GM12878 (cell line): ENCODE measurements at places on chromosomes 13 and 19.

DNA sequence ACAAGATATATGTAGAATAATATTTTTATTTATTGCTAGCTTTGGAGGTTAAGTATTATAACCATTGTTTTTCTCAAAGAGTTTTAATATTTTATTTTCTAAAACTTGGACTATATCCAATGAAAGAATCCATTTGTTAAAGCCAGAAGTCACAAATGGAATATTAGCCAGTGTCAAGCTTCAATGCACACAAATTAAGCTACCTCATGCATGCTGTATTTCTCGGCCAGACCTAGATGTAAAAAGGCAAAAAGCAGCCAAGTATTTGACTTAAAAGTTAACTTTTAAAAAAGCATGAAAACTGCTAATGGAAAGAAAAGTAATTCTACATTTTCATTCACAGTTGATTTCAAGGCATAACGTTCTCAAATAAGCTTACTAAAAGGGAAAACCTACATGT lies 160.0 kb upstream of the ATXN8OS start:
- no peak for DNase-seq

GRCh38 chr13:73988461-73988860 lies 145.7 kb downstream of the KLF12 start:
- no peak for DNase-seq

- DNase-seq, result no peak
Measured at GRCh38 chr19:23101241-23101640, 15.6 kb upstream of the ZNF730 start.

GRCh38 chr19:39186391-39186790 lies 10.4 kb upstream of the NCCRP1 start:
- no peak for DNase-seq

DNA sequence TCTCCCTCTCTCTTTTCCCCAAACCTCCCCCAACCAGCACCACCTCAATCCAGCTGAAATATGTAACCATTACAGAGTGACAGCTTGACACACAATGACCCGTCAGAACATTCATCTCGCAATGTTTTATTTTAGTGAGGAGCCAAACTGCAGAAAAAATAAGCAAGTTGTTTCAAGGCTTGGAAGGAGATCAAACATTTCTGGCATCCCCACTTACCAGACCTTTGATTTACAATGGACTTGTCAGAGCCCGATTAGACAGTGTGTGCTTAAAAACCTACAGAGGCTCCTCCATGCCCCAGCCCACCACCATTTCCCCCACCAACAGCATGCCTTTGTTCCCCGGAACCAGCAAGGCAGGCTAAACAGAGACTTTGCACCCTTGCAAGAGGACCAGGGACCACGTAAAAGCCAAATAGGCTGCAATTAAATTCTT lies 382.8 kb upstream of the ZNF507 start:
- DNase-seq, result no peak

GRCh38 chr13:35892837-35893814 lies 238.1 kb downstream of the DCLK1 start:
- DNase-seq, result no peak

DNA sequence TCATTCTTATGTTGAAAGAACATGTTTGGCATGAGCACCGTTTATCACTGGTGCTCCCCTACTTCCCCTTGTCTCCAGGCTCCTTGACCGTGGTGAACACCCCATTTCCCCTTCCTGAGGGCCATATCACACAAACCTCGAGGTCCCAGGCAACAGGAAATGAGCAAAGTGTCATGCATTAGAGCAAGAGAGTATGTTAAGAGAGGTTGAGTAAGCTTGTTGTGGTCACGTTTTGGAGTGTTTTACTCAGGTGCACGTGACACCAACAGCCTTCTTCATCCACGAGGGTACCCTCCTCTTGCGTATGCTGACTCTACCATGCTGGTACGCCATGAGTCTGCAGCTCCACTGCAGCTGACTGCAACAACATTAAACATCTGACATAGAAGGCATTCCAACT lies 482.2 kb upstream of the NBEA start:
- DNase-seq, result no peak

- no peak for DNase-seq
Measured at GRCh38 chr13:28671126-28671792, 12.3 kb downstream of the POMP start.

- DNase-seq, result no peak
Measured at GRCh38 chr13:25961294-25961693, 90.5 kb downstream of the SHISA2 start.

DNA sequence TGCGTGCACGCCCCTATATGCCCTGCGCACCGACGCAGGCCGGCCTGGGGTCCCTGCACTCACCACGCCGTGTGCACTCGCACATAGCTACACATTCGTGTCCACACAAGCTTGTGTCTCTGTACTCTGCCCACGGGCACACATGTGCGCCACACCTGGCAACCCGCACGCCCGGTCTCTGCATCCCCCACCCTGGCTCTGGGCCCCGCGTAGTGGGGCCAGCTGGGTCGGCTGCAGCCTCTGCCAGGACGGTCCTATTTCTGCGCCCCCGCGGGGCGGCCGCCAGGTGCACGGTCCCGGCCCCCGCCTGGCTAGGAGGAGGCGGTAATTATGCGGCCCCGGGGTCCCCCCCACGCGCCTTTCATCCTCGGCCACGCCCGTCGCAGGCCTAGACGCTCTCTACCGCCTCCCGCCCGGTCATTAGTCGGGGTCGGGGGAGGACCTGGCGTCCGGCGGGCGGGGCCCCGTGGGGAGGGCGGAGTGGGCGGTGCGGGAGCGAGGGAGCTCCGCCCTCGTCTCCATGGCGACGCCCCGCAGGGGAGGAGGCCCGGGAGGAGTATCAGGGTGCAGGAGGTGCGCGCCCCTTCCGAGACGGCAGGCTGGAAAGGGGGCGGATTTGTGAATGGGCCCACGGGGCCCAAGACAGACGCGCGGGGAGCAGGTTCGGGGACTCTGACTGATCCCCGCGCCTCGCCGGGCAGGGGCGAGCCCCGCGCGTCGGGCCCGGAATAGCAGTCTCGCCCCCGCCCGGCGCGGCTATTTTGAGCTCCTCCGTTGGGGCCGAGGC lies 2.8 kb upstream of the CIRBP start:
- DNase-seq, result no peak

DNA sequence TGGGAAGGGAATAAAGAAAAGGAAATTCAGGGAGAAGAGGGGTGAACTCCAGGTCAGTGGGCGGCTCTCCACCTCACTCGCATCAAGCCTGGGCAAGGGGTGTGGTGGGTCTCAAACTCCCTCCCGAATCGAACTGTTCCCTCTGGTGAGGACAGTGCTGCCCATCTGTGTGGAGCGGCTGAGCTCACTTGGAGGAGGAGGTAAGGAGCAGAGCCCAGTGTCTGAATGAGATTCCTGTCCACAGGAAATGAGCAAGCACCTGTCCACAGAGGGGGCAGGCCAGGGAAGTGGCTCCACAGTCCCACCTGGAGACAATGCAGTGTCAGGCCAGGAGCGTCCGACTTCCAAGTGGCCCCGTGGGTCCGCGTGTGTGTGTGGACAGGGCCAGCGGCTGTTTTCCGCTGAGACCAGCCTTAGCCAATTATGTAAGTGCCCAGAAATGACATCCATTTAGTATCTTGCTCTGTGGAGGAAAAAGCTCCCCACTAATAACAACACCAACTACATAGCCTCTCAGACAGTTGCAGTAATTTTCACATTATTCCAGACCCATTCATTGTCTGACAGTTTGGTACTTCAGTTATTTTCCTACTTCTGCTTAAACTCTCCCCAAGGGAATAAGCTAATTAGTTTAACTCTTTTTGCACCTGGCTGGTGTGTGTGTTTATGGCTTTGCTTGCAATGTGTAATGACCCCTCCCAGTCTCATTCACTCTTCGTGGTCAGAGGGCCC lies 114.6 kb downstream of the SOX1 start:
- DNase-seq, result no peak

DNA sequence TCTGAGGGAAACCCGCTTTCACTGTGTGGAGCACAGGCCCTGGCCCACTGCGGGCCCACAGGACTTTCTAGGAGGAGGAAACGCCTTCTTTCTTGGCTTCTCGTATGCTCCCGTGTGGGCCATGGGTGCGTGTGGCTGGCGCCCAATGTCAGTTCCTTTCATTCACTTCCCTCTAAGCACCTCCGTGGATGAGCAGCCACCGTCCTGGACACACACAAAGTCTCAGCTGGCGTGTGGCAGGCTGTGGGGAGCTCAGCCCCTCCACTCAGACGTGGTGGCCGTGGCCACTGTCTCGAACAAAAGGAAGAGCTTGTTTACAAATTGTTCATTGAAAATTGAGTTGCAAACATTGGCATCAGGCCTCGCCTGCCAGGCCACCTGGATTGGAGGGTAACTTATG lies 240.0 kb upstream of the SGCG start:
- no peak for DNase-seq

DNA sequence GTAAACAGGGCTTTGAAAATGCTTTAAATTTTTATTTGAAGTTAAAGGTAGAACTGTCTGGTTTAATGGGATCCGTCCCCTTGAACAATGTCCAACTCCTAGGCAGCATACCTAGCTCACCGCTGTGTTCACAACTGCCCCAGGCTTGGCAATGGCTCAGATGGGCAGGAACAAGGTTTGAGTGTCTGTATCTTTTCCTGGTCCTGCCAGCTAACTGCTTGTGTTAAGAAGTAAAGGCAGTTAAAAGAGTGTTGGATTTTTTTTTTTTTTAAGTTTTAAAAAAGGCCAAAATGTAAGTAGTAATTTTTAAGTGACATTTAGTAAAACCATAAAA lies 66.7 kb upstream of the FNDC3A start:
- DNase-seq, result no peak

- no peak for DNase-seq
Measured at GRCh38 chr19:35958660-35959039, 22.5 kb downstream of the LRFN3 start.

- DNase-seq, result no peak
Measured at GRCh38 chr13:89382981-89383380, 1711.8 kb downstream of the SLITRK5 start.

DNA sequence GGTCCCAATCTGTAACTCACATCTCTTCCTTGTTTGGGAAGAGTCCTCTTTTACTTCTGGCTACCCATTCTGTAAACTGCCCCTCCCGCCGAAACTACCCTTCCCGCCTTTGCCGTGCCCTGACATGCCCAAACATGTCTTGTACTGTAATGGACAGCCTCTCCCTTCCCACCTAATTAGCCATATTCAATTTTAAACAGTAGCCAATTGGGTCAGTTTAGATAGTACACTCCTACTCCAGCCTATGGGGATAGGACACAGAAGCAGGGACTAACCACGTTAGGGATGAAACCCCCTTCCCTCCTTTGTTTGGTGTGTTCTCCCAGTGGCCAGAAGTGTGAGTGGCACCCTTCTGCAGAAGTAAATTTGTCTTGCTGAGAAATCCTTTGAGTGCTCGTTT lies 34.2 kb downstream of the SACS start:
- no peak for DNase-seq

DNA sequence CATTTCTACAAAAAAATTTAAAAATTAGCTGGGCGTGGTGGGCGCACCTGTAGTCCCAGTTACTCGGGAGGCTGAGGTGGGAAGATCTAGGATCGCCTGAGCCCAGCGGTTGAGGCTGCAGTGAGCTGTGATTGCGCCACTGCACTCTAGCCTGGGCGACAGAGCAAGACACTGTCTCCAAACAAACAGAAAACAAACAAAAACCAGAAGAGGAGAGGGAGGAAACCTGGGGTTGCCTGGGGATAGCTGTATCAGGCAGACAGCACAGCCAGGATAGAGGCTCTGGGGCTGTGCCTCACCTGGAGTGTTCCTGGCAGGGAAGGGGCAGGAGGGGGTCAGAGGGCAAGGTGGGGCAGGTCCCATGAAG lies 2.6 kb upstream of the POLR2E start:
- no peak for DNase-seq

GRCh38 chr13:97445522-97446187 lies 11.7 kb downstream of the RAP2A start:
- no peak for DNase-seq

GRCh38 chr19:24033963-24034342 lies 53.0 kb upstream of the ZNF254 start:
- DNase-seq, result no peak

DNA sequence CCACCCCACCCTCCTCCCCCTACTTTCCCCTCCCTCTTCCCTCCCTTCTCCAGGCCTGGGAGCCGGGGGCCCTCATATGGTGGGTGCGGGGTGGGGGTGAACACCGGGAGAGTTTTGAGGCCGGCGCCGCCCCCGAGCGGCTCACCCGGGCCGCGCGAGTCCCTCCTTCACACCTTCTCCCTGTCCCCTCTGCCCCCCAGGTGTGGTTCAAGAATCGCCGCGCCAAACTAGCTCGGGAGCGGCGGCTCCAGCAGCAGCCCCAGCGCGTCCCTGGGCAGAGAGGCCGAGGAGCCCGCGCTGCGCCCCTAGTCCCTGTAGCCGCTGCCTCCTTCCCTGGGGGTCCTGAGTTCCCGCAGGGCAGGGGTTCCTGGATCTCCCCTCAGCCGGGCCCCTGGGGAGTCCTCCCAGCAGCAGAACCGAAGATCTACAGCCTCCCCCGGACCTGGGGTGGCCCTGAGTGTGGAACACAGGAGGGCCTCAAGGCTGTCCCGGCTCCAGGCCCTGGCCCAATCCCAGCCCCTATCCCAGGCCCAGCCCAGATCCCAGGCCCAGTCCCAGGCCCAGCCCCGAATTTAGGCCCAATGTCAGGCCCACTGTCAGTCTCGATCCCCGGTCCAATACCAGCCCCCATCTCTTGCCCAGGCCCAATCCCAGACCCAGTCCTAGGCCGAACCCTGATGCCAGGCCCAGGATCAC lies 1.7 kb downstream of the TPRX2 start:
- DNase-seq, result no peak
